Liver (tissue), 10 donors: ENCODE measurements at places on chromosomes 4 and X. TPM values are rescaled to one million over a fixed set of nuclear protein-coding genes. Genes with fewer than 3 reads are reported as not detected.

SPANXC gene
- total RNA-seq, result not detected

ANTXR2 gene
- 30.5 TPM for total RNA-seq

CSTF2 gene
- total RNA-seq, result 11.8 TPM

ATP10D gene
- 13.6 TPM for total RNA-seq

STIM2 gene
- 5.4 TPM for total RNA-seq

DKK2 gene
- 0.33 TPM for total RNA-seq

DNA sequence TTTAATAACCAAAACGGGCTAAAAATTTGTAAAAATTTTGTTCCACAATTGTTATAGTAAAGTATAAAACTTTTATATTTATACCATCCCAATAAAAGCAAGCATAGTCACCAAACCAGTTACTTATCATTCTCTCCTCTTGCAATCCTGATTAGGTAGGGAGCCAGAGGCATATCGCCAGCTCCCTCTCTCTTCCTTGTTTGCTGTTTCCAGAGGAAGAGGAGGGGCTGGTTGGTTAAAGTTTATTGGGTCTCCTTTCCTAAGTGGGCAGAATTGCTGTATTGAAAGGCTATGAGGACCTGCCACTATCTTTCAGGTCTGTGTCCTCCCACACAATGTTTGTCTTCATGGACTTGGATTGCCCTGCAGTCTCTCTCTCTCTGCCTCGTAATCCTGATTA, 29.6 kb upstream of the BBS12 start:
- no peaks in the 10 kb centered on the region for H3K27me3 ChIP-seq
- H3K4me1 ChIP-seq, result no peaks in the 10 kb centered on the region
- no peak overlapping the region for H3K27ac ChIP-seq
- no peaks in the 10 kb centered on the region for H3K36me3 ChIP-seq
- DNase-seq, result no peak

DNA sequence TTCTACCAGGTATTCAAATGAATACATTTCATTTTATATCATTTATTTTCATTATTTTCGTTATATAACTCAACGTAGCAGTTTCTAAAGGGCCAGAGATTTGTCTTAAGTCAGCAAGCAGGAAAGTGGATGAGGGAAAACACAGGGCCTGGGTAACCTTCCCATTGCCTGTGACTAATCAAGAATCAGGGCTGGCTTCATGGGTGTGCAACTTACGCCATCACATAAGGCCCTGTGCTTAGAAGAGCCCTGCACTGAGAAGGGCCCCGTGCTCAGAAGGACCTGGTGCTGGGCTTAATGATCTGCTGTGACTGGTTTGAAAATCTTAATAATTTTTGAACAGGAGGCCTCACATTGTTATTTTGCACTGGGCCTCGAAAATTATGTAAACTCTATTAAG, 65.4 kb upstream of the FAM9C start:
- H3K4me3 ChIP-seq, result no peak overlapping the region
- peaks cover 6% of the 10 kb centered on the region for H3K4me1 ChIP-seq
- H3K27ac ChIP-seq, result no peak overlapping the region

DNA sequence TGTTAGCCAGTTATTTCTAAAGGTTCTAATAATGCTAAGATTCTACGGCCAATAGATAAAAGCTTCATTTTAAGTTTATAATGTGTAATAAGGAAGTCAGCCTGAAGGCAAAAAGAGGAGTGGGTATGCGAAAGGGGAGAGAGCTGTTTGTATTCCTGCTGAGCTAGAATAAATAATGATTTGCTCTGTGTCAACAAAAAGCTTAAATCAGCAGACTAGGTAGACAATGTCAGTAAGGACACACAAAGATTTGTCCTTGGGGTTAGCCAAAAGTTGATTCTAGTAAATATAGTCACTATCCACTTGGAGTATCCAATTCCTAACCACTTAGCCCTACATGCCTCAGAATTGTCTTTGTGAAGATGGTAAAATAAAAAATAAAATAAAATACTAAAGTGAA, 90.3 kb upstream of the GRIA3 start:
- peaks cover 9% of the 10 kb centered on the region for H3K4me1 ChIP-seq
- no peak for DNase-seq
- H3K27ac ChIP-seq, result peak overlapping the region; percentile 19
- H3K4me3 ChIP-seq, result no peak overlapping the region
- no peaks in the 10 kb centered on the region for H3K36me3 ChIP-seq
- H3K27me3 ChIP-seq, result no peaks in the 10 kb centered on the region

- peaks cover 5% of the 10 kb centered on the region for H3K36me3 ChIP-seq
- no peak for DNase-seq
- H3K27me3 ChIP-seq, result no peaks in the 10 kb centered on the region
- peaks cover 11% of the 10 kb centered on the region for H3K4me1 ChIP-seq
- no peak overlapping the region for H3K27ac ChIP-seq
Observed at GRCh38 chr4:52606726-52607125, 52.4 kb downstream of the USP46 start.

DNA sequence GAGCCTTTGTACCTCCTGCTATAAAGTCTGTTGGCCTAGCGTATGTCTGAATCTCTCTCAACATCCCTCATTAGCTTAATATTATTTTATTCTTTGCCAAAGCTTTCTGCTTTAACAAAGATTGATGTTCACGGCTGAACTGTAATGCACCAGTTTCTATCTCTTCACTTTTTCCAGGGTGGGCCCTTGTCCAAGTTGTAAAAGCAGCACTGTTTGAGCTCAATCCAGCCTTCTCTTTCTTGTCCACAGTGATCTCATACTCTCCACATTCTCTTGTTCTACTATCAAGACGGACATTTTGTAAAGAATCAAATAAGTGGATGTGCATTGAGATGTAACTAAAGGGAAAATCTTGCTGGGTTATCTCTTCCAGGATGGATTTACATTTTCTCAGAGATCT, 34.4 kb upstream of the RTL3 start:
- DNase-seq, result no peak
- no peaks in the 10 kb centered on the region for H3K27me3 ChIP-seq
- no peaks in the 10 kb centered on the region for H3K4me1 ChIP-seq

- H3K4me3 ChIP-seq, result peak overlapping the region; percentile 53
- H3K4me1 ChIP-seq, result no peaks in the 10 kb centered on the region
- no peaks in the 10 kb centered on the region for H3K36me3 ChIP-seq
- peak overlapping the region; percentile 5 for H3K27ac ChIP-seq
Observed at GRCh38 chrX:103215425-103215991, 600 bp downstream of the BEX4 start.

DNA sequence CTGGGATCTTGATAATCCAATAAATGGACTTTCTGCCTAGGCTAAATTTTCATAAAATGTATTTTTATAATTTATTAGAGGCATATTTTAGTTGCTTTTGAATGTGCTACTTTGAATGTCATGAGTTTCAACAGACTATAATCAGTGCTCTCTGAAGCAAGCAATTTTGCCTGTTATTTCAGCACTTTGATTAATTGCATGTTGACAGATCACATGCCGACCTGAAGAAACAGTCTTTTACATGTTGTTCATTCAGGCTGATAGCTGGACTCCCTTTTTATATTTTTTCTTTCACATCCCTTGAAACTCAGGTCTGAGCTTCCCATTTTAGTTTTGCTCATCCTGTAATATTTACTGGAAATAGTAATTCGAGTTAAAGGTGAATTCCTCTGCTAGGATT, 341.0 kb downstream of the NAP1L3 start:
- H3K27ac ChIP-seq, result no peak overlapping the region
- no peaks in the 10 kb centered on the region for H3K27me3 ChIP-seq
- no peak overlapping the region for H3K4me3 ChIP-seq

- DNase-seq, result no peak
- peaks cover 15% of the 10 kb centered on the region for H3K36me3 ChIP-seq
- peaks cover 5% of the 10 kb centered on the region for H3K4me1 ChIP-seq
- H3K27ac ChIP-seq, result no peak overlapping the region
Observed at GRCh38 chr4:121799867-121800501, 1.1 kb upstream of the EXOSC9 start.

DNA sequence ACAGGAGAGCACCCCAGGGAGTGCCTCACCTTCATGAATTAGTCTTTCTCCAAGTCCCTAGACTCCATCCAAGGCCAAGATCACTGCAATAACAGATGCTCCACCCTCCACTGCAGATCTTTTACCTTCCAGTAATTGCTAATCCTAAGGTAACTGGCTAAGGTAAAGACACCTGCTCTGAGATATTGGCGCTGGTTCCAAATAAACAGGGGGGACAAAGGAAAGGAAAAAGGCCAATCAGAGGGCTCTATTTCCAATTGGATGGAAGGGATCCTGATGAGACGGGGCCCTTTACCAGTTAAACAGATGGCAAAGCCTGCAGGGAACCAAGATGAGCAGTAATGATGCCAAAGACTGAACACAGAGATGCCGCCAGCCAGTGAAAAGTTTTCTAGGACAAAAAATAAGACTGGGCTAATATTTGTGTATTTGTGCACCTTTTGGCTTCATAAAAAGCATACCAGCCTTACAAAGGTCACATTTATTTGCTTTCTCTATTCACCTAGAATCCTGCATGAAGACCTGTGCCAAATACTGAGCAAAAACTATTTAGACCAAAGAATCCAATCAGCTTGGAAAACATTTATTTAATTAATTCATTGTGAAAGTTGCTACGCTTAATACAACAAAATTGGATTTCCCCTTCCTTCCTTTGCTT, 148.5 kb downstream of the PPP3CA start:
- H3K4me3 ChIP-seq, result no peak overlapping the region
- no peak for DNase-seq
- H3K27ac ChIP-seq, result peak overlapping the region; percentile 62
- peaks cover 35% of the 10 kb centered on the region for H3K4me1 ChIP-seq
- no peaks in the 10 kb centered on the region for H3K36me3 ChIP-seq

- H3K27me3 ChIP-seq, result no peaks in the 10 kb centered on the region
- DNase-seq, result no peak
- H3K36me3 ChIP-seq, result no peaks in the 10 kb centered on the region
Observed at GRCh38 chrX:142831961-142832530, 193.7 kb upstream of the SPANXN4 start.

- no peak overlapping the region for H3K4me3 ChIP-seq
- no peak overlapping the region for H3K27ac ChIP-seq
- H3K36me3 ChIP-seq, result no peaks in the 10 kb centered on the region
- DNase-seq, result no peak
- H3K4me1 ChIP-seq, result no peaks in the 10 kb centered on the region
Observed at GRCh38 chr4:101853028-101853427, 62.5 kb downstream of the BANK1 start.

GRCh38 chrX:148333989-148334388, 166.4 kb upstream of the AFF2 start:
- no peak overlapping the region for H3K4me3 ChIP-seq
- H3K4me1 ChIP-seq, result no peaks in the 10 kb centered on the region
- no peak overlapping the region for H3K27ac ChIP-seq
- H3K36me3 ChIP-seq, result no peaks in the 10 kb centered on the region
- DNase-seq, result no peak
- H3K27me3 ChIP-seq, result no peaks in the 10 kb centered on the region

- no peaks in the 10 kb centered on the region for H3K36me3 ChIP-seq
- DNase-seq, result no peak
- no peak overlapping the region for H3K4me3 ChIP-seq
- no peak overlapping the region for H3K27ac ChIP-seq
- no peaks in the 10 kb centered on the region for H3K4me1 ChIP-seq
Observed at GRCh38 chrX:78314561-78314960, 12.8 kb downstream of the CYSLTR1 start.

- no peak overlapping the region for H3K27ac ChIP-seq
- no peaks in the 10 kb centered on the region for H3K36me3 ChIP-seq
- no peaks in the 10 kb centered on the region for H3K4me1 ChIP-seq
- DNase-seq, result no peak
Observed at GRCh38 chrX:1185561-1185960, 26.9 kb downstream of the CRLF2 start.

DNA sequence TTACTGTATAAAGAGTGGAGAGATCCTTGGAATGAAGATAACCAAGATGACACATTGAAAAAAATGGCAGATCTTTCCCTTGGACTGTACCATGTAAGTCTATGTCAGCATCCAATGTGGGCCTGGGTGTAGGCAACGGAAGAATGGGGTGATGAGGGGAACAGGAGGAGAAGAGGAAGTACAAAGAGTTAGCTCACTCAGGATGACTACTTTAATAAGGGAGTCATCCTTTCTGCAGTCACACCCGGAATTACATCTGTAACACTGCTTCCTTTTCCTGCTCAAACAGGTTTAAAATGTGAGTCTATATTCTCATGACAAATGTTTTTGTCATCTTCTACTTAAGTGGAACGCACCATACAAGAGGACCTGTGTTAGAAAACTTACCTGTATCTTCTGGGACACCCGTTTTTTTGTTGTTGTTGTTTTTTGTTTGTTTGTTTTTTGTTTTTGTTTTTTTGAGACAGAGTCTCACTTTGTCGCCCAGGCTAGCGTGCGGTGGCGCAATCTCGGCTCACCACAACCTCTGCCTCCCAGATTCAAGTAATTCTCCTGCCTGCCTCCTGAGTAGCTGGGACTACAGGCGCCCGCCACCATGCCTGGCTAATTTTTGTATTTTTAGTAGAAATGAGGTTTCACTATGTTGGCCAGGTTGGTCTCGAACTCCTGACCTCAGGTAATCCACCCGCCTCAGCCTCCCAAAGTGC, 18.0 kb downstream of the HPSE start:
- H3K27me3 ChIP-seq, result no peaks in the 10 kb centered on the region
- no peak overlapping the region for H3K4me3 ChIP-seq
- no peak overlapping the region for H3K27ac ChIP-seq
- H3K36me3 ChIP-seq, result no peaks in the 10 kb centered on the region

- no peak overlapping the region for H3K27ac ChIP-seq
- no peaks in the 10 kb centered on the region for H3K36me3 ChIP-seq
- no peak for DNase-seq
- H3K27me3 ChIP-seq, result no peaks in the 10 kb centered on the region
Observed at GRCh38 chr4:161696944-161697343, 466.9 kb downstream of the FSTL5 start.

- H3K27ac ChIP-seq, result no peak overlapping the region
- no peaks in the 10 kb centered on the region for H3K36me3 ChIP-seq
- no peak overlapping the region for H3K4me3 ChIP-seq
- H3K27me3 ChIP-seq, result no peaks in the 10 kb centered on the region
- DNase-seq, result no peak
- H3K4me1 ChIP-seq, result no peaks in the 10 kb centered on the region
Observed at GRCh38 chr4:111231281-111231680, 608.4 kb upstream of the PITX2 start.

- no peaks in the 10 kb centered on the region for H3K4me1 ChIP-seq
- H3K27ac ChIP-seq, result no peak overlapping the region
- no peaks in the 10 kb centered on the region for H3K27me3 ChIP-seq
- H3K4me3 ChIP-seq, result no peak overlapping the region
Observed at GRCh38 chrX:17846045-17846444, 15.1 kb downstream of the RAI2 start.

DNA sequence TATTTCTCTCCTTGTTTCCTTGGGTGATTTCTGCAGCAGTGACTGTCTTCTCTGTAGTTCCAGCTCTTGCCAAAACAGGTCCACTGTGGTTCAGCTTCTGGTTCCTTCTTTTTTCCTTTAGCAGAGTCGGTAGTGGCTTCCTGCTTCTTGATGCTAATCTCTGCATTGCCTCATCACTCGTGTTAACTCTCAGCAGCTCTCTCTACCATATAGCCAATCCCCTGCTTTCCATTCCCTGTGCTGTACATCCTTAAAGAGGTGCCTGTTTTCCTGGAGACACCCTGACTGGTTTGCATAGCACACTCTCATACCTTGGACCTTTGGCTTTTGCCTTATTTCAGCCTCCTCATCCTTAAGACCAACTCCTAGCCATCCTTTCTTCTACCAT, 191.2 kb upstream of the LNX1 start:
- H3K36me3 ChIP-seq, result no peaks in the 10 kb centered on the region
- DNase-seq, result no peak
- no peak overlapping the region for H3K4me3 ChIP-seq
- H3K4me1 ChIP-seq, result peaks cover 7% of the 10 kb centered on the region
- no peak overlapping the region for H3K27ac ChIP-seq
